CD4-positive, alpha-beta memory T cell (primary cell): ENCODE measurements at places on chromosomes 7 and 10. TPM values are rescaled to one million over a fixed set of nuclear protein-coding genes. Genes with fewer than 3 reads are reported as not detected.

SLC18A2 gene
- polyA plus RNA-seq: 0.94 TPM

CAMK1D gene
- polyA plus RNA-seq: 5.2 TPM

SLC16A12 gene
- polyA plus RNA-seq: not detected

HOXA6 gene
- polyA plus RNA-seq: not detected

MLXIPL gene
- not detected for polyA plus RNA-seq

MSMB gene
- not detected for polyA plus RNA-seq
